ENCODE measurements at places on chromosomes 16 and 17. TPM values are rescaled to one million over a fixed set of nuclear protein-coding genes. Genes with fewer than 3 reads are reported as not detected.

TBC1D3K gene
- not detected for total RNA-seq

NOG gene
- total RNA-seq = 0.99 TPM

LDHD gene
- 12.6 TPM for total RNA-seq

DNA sequence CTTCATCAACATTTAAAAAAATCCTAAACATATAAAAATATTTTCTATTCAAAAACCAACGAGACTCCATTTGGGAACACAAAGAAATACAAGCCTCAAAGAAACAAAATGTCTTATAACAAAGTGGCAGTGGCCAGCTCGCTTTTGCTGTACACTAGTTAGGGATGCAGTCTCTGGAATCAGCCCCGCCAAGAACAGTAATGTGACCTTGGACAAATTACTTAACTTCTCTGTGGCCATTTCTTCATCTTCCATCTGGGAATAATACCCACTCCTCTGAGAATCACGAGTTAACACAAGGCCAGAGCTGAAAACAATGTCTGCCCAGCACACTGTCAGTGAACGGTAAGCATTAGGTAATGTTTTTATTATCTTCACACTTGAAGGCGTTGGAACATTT, 5.6 kb downstream of the STAT5B start:
- no peaks in the 10 kb centered on the region for H3K27me3 ChIP-seq
- no peak overlapping the region for H3K27ac ChIP-seq
- no peak for DNase-seq
- H3K4me1 ChIP-seq = peaks cover 9% of the 10 kb centered on the region
- H3K4me3 ChIP-seq = no peak overlapping the region

- peaks cover 9% of the 10 kb centered on the region for H3K4me1 ChIP-seq
- no peak overlapping the region for H3K4me3 ChIP-seq
- no peak for DNase-seq
- H3K27ac ChIP-seq = no peak overlapping the region
- H3K36me3 ChIP-seq = no peaks in the 10 kb centered on the region
Measured at GRCh38 chr16:11597235-11598095, 10.7 kb upstream of the LITAF start.

DNA sequence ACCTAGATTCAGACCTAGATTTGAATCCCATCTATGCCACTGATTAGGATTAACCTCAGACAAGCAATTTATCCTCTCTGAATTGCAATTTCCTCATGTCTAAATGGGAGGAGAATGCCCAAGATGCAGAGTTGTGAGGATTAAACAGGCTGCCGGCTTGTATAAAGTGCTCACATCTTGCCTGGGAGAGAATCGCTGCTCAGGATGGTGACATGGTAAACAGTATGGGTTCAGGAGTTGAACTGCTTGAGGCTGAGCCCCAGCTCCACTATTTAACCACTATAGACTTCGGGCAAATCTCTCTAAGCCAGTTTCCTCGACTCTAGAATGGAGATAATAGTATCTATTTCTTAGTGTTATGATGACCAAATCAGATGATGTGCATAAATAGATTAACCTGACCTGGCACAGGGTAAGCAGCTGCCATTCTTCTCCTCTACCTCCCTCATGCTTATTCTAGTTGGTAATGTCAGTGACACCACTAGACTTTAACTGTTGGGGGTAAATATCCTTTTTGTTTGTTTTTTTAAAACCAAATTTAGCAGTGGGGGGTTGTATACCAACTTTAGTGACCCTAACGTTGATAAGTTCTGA, 732 bp upstream of the RPL27 start:
- no peaks in the 10 kb centered on the region for H3K27me3 ChIP-seq
- no peak overlapping the region for H3K4me3 ChIP-seq
- H3K27ac ChIP-seq = no peak overlapping the region
- H3K36me3 ChIP-seq = no peaks in the 10 kb centered on the region

DNA sequence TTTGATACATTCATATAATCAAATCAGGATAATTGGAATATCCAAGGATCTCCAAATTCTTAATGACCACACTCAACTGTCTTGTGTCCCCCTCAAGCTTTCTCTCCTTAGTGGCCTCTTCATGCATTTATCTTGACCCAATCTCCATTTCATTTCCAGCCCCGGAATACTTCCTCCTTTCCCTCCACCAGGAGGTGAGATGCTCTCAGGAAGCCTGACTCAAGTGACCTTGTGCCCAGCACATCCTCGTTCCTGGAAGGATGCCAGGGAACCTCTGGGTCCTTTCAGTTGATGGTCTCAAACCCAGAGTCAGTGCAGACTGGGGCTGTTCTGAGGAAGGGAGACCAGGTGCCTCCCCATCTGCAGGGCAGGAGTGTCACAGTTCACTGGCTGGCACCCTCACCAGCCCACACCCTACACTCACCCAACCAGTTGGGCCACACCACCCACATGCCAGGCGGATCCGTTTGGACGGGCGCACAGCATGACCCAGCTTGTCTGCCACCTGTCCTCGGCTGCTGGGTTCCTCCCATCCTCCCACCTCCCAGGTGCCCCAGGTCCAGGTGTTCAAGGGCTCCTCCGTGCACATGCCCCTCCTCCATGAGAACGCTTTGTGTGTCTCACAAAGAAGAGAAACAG, 14.0 kb upstream of the EMP2 start:
- no peaks in the 10 kb centered on the region for H3K4me1 ChIP-seq
- H3K36me3 ChIP-seq = no peaks in the 10 kb centered on the region
- DNase-seq = no peak

- H3K27me3 ChIP-seq = no peaks in the 10 kb centered on the region
- no peak for DNase-seq
- no peak overlapping the region for H3K4me3 ChIP-seq
- no peaks in the 10 kb centered on the region for H3K36me3 ChIP-seq
- no peaks in the 10 kb centered on the region for H3K4me1 ChIP-seq
Measured at GRCh38 chr17:77528516-77529327, 388.0 kb downstream of the SEC14L1 start.

SCN4A gene
- 0.63 TPM for total RNA-seq

- H3K4me3 ChIP-seq = no peak overlapping the region
- no peaks in the 10 kb centered on the region for H3K36me3 ChIP-seq
- no peaks in the 10 kb centered on the region for H3K4me1 ChIP-seq
- H3K27ac ChIP-seq = no peak overlapping the region
- no peak for DNase-seq
Measured at GRCh38 chr16:31331141-31331764, 23.7 kb upstream of the ITGAX start.

DNA sequence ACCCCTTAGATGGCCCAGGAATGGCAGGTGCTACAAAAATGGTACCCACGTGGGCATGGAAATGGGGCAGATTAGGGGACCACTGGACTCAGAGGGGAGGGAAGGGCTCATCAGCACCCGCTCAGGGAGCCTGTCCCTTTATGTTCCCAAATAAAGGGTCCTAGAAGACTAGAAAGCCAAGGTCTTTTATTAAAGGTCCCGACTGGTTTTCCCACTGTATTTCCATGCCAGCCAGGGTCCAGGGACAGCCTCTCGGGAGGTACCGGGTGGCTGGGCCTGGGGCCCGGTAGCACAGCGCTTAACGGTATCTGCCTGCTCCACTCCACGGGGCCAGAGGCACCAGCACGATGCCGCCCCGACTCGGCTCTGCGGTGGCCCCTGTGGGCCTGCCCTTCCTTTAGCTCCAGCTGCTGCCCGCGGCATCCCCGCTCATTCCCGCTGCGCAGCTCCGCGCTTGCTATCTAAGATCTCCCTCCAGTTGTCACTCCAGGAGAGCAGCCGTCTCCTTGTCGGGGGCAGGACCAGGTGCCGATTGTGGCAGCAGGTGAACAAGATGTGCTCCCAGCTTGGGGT, 1.4 kb downstream of the NT5C start:
- H3K27me3 ChIP-seq = no peaks in the 10 kb centered on the region
- no peak overlapping the region for H3K27ac ChIP-seq
- DNase-seq = no peak

- H3K4me3 ChIP-seq = no peak overlapping the region
- no peak for DNase-seq
- no peaks in the 10 kb centered on the region for H3K27me3 ChIP-seq
- no peaks in the 10 kb centered on the region for H3K4me1 ChIP-seq
- no peaks in the 10 kb centered on the region for H3K36me3 ChIP-seq
- no peak overlapping the region for H3K27ac ChIP-seq
Measured at GRCh38 chr16:1327619-1327947, 5.9 kb upstream of the BAIAP3 start.

GRCh38 chr17:55988861-55989260, 164.4 kb upstream of the ANKFN1 start:
- no peak overlapping the region for H3K27ac ChIP-seq
- no peaks in the 10 kb centered on the region for H3K36me3 ChIP-seq
- no peak overlapping the region for H3K4me3 ChIP-seq
- no peaks in the 10 kb centered on the region for H3K27me3 ChIP-seq
- DNase-seq = no peak
